ENCODE measurements at places on chromosomes 11 and 22.

- DNase-seq: no peak
Measured at GRCh38 chr22:17774206-17774925, at the start of gene BID. Gene BID (minus strand): TSS chr22:17774469. CDS start chr22:17750116, 24,353 bp downstream.

DNA sequence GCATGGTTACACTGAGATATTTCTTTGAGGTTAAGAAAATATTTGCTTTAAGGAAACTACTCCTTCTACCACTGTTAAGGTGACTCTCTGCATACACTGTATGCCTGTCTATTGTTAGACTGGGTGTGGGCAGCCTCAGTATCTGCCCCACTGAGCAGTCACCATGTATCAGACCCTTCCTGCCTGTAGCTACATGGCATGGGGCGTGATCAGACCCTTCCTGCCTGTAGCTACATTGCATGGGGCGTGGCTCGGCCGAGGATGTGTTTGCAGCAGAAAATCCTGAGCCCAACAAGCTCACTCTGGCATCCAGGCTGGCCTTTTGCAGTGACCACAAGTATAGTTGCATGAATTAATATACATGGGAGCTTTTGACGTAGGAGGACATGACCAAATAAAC, 669.4 kb downstream of the OPCML start:
- DNase-seq: no peak

- no peak for DNase-seq
Measured at GRCh38 chr11:28727254-28727653, 619.1 kb downstream of the METTL15 start.

GRCh38 chr11:90661233-90661632, 438.4 kb upstream of the CHORDC1 start:
- DNase-seq: no peak

- DNase-seq: no peak
Measured at GRCh38 chr11:128420265-128420664, 167.1 kb downstream of the ETS1 start.

- DNase-seq: no peak
Measured at GRCh38 chr11:68025047-68025446, 5.4 kb upstream of the NDUFS8 start.

Measured in GOT3 (cell line).